Activated naive CD8-positive, alpha-beta T cell treated with anti-CD3 and anti-CD28 coated beads, Interleukin-2, amount 10 ng/mL, durations not matched to agents 7 days and 5 days (primary cell): ENCODE measurements at places on chromosomes 5 and 9.

DNA sequence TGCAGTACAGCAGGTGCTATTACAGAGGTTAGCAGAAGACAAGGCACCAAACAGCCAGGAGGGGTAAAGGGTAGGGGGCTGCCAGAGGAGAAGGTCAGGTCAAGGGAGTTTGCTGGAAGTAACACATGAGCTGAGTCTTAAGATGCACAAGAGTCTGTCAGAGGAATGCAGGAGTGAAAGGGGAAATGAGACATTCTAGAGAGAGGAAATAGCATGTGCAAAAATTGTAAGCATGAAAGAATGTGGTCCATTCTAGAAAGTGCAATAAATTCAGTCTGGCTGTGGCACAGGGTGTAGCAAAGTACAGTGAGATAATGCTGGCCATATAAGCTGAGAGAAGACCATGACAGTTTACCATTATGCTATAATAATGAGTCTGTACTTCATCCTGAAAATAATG is 6.6 kb downstream of the GOLGA1 start:
- DNase-seq = no peak

DNA sequence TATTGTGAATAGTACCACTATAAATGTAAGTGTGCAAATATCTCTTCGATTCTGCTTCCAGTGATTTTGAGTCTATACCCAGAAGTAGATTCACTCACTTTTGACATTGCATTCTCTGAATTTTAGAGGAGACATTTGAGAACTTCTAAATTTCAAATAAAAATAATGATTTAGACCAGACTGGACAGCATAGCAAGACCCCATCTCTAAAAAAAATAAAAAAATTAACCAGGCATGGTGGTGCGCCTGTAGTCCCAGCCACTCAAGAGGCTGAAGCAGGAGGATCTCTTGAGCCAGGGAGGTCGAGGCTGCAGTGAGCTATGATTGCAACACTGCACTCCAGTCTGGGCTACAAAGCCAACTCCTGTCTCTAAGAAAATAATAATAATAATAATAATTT is 1.9 kb upstream of the GFI1B start:
- DNase-seq = no peak

- no peak for DNase-seq
Observed at GRCh38 chr9:113493203-113493520, 29.6 kb downstream of the RGS3 start.

- DNase-seq = no peak
Observed at GRCh38 chr5:9832921-9833320, 202.8 kb upstream of the TAS2R1 start.

- no peak for DNase-seq
Observed at GRCh38 chr5:16834029-16834428, 102.1 kb downstream of the MYO10 start.

DNA sequence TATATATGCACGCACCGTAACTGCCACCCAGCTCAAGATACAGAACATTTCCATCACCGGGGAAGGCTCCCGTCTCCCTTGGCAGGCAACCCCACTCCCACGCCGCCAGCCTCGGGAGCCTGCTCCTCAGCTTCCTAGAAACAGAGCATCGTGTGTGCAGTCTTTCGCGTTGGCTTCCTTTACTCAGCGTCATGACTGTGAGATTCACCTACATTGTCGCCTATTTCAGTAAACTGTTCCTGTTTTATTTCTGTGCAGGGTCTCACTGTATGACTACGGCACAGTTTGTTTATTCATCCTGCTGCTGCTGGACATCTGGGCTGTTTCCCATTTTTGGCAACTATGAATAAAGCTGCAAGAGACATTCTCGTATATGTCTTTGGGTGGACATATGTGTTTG is 90.7 kb downstream of the STK10 start:
- no peak for DNase-seq

DNA sequence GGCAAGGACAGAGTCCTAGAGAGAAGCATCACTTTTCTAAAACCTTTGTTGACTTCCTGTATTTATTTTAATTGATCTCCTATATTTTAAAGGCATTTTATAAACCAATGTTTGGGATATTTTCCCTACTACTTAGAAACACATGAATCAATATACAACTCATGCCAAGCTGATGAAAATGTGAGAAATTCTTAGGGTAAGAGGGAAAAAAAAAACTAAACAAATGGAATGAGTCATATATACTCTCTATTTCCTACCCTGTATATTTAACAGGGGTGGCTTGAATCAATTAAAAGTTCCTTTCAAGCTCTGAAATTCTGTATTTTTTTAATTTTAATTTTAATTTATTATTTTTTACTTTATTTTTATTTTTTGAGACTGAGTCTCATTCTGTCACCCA is 19.6 kb downstream of the BAAT start:
- DNase-seq = no peak

DNA sequence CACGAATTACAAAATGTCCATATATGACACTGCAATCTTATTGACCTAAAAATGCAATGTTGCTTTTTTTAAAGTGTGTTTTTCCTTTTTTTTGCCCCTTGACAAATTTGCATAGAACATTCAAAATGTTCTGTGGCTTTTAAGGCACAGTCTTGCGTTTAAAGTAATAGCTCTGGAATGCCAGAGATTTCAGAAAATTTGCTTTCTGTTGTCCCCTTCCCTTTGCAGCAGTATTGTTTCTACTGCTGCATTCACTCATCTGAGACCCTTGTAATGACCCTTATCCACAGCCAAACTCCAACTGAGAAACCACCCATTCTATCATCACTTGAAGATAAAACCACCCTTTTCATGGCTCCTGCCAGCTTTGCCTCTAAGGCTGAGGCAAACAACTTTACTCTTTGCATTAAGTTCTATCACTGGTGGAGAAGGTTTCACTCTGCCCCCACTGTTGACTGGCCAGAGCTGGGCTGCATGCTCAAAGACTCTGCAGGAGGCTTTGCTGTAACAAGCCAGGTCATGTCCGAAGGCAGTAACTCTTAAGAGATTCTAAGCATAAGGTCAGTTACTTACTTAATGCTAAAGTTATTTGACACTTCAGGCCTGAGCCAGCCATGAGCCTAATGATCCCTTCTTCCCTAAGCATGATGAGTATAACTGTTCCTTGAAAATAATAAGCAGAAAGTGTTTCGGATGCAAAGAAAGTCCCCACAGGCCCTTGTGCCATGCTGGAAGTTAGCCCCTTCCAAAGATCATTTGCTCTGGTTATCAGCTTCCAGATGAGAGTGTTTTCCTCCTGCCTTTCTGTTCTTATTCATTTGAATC is 101.9 kb downstream of the CD180 start:
- no peak for DNase-seq

GRCh38 chr5:68544648-68545552 is 329.3 kb downstream of the PIK3R1 start:
- no peak for DNase-seq

DNA sequence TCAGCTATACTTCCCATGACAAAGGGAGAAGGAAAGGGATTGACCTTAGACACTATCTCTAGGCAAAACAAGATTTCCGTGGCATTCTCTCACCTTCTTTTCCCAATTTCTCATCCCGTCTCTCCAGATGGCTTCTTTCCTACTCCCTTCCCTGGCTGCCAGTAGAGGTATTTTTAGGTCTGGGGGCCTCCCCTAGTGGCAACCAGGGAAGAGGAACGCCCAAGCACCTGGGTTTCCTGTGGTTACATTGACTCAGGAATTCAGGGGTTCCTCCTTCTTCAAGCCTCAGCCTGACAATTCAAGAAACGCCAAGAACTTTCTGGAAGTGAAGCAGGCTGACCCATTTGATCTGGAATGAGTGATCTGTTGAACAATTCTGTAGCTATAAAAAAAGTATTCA is 111.5 kb upstream of the OSMR start:
- DNase-seq = no peak

- DNase-seq = no peak
Observed at GRCh38 chr9:137642892-137643291, 24.1 kb downstream of the EHMT1 start.

- DNase-seq = no peak
Observed at GRCh38 chr9:137486141-137486490, 27.0 kb upstream of the NSMF start.

- DNase-seq = no peak
Observed at GRCh38 chr5:91332267-91333045, 50.7 kb downstream of the ARRDC3 start.

DNA sequence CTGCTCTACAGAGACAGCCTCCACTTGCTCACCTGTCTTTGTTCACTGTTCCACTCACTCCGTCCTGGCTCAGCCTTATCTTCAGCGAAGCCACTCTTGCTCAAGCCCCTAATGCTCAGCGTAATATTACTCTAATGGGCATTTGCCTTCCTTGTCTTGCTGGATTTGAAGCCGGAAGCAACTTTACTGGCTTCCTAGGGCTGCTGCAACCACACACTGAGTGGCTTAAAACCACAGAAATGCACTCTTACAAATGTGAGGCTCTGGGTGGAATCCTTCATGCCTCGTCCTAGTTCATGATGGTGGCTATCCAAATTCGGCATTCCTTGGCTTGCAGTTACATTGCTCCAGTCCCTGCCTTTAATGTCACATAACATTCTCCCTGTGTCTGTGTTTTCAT is 85.5 kb upstream of the MARCHF11 start:
- no peak for DNase-seq

GRCh38 chr9:27377147-27377807 is 80.3 kb upstream of the EQTN start:
- DNase-seq = no peak

- DNase-seq = no peak
Observed at GRCh38 chr9:120281665-120282064, 298.3 kb downstream of the CDK5RAP2 start.

GRCh38 chr5:36624277-36624676 is 17.9 kb downstream of the SLC1A3 start:
- no peak for DNase-seq

DNA sequence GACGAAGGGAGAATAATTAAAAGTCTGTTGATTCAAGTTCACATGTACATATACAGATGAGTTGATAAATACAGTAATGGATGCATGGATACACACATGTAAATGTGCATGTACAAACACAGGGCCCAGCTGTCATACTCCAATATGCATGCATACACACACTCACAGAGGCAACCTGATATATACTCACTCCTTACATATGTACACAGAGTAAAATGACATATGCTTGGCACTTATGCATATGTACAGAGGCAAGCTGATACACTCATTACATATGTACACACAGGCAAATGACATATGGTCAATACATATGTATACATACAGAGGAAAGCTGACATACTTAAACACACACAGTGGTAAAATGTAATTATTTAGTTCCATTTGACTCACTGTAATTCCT is 7.2 kb upstream of the TMEFF1 start:
- DNase-seq = no peak

DNA sequence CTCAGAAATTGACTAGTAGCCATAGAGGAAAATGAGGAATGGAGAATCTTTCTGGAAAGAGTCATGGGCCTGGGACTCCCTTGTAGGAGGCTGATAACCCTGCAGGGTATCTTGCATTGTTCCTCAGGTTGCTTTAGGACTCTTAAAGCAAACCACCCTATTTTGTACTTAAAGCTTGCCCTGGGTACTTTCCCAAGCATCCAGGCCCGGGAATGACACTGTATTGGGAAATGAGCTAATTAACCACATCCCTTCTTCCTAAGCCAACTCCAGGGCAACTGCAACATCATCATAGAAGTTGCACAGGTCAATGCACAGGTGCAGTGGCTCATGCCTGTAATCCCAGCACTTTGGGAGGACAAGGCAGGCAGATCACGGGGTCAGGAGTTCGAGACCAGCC is 55.9 kb downstream of the UGCG start:
- DNase-seq = no peak

- DNase-seq = no peak
Observed at GRCh38 chr5:137501846-137502406, 2.8 kb upstream of the SPOCK1 start.

- DNase-seq = no peak
Observed at GRCh38 chr5:134604908-134605307, 27.7 kb downstream of the SAR1B start.

GRCh38 chr5:58649716-58650115 is 66.8 kb downstream of the RAB3C start:
- DNase-seq = no peak

DNA sequence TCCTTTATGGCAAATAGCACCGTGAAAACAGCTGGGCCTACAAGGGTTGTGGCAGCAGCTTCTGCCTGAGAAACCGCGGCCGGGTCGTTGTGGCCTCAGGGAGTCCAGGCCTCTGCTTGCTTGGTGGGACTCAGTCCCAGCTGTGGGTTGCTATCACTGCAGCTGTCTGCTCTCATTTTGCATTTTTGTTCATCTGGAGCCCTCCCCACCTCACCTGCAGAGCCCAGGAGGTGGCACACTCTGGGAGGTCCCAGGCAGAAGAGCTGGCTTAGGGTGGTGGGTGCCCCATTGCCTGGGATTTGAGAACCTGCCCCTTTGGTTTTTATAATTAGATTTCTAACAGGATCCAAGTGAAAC is 138.4 kb downstream of the GADD45G start:
- DNase-seq = peak; percentile 82

GRCh38 chr5:87300744-87301143 is 33.1 kb downstream of the RASA1 start:
- DNase-seq = no peak

- DNase-seq = no peak
Observed at GRCh38 chr5:114467729-114468128, 105.9 kb downstream of the KCNN2 start.

- no peak for DNase-seq
Observed at GRCh38 chr9:6955251-6955921, 197.6 kb downstream of the KDM4C start.

DNA sequence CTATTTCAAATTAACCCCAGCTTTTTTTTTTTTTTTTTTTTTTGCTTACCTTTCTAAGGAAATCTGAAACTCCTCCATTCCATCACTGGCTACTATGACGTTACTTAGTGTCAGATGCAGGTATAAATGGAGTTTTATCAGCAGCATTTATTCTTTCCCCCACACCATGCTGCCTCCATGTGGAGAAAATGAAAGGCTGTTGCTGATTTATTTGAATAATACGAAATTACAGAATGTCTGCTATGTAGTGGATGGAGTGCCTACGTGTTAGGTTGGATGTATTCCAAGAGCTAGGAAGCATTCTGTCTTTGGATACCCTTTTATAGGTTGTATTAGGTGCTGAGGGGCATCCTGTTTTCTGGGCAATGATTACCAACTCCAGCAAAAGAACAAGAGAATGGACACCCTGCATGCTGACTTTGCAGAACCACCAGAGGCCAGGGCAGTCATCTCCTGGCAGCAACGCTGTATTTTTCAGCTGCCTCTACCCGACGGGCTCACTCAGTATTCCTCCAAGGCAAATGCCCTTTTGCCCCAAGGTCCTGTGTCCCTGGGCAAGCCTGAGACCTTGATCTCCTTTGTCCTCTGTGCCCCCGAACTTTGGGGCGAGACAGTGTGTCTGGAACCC is 199.5 kb downstream of the ALDH1A1 start:
- DNase-seq = no peak
